Caco-2 (cell line): ENCODE measurements at places on chromosomes 4 and X. TPM values are rescaled to one million over a fixed set of nuclear protein-coding genes. Genes with fewer than 3 reads are reported as not detected.

- H3K4me3 ChIP-seq, result peak overlapping the region; percentile 81
- DNase-seq, result no peak
- H3K27me3 ChIP-seq, result no peaks in the 10 kb centered on the region
- no peaks in the 10 kb centered on the region for H3K4me1 ChIP-seq
- no peaks in the 10 kb centered on the region for H3K36me3 ChIP-seq
Measured at GRCh38 chrX:14872355-14872754, 514 bp downstream of the FANCB start.

DNA sequence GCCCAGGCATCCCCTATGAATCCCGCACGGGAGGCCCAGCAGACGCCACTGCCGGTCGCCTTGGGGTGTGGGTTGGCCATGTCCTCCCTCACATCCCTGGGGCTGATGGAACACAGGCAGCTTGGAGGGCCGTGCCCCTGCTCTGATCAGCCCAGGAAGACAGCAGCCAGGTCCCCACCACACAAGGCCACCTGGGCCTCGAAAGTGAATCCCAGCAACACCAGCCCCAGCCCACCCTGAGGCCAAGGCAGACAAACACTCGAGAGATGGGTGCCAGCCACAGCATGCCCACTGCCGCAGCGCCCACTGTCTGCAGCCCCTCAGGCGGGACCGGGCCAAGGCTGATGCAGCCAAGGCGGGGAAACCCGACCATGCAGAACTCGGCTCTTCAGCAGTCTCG, 85.5 kb downstream of the HMX1 start:
- no peaks in the 10 kb centered on the region for H3K4me1 ChIP-seq
- H3K4me3 ChIP-seq, result no peak overlapping the region
- H3K27ac ChIP-seq, result no peak overlapping the region
- no peaks in the 10 kb centered on the region for H3K36me3 ChIP-seq
- H3K27me3 ChIP-seq, result no peaks in the 10 kb centered on the region; the same call in 1 of the 2 replicates
- DNase-seq, result no peak

DNA sequence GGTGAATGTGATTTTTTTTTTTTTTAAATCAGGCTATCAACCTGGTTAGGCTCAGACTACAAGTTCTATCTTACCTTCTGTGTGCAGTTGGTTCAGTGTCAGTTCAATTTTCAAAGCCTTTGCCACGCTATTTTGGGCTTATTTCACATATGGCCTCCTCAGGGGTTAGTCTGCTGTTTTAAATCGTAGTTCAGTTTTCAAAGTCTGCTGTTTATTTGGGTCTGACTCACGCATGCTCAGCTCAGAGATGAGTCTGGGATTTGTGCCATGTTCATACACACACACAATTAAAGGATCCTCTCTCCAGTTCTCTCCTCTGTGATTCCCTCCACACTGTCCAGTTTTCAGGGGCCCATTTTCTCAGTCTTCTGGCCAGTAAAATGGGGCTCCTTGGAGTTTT, 32.3 kb upstream of the ZFX start:
- no peaks in the 10 kb centered on the region for H3K4me1 ChIP-seq
- H3K4me3 ChIP-seq, result no peak overlapping the region
- H3K36me3 ChIP-seq, result no peaks in the 10 kb centered on the region
- H3K27ac ChIP-seq, result no peak overlapping the region
- no peak for DNase-seq

MSX1 gene
- 30.0 and 35.1 TPM in 2 replicates for total RNA-seq

TMSB15C gene
- 3.2 and 3.6 TPM in 2 replicates for total RNA-seq

F11 gene
- total RNA-seq, result not detected in 2 replicates

NLGN3 gene
- total RNA-seq, result 0.61 and 0.67 TPM in 2 replicates

NXF2B gene
- not detected in 2 replicates for total RNA-seq
